Activated CD4-positive, alpha-beta T cell treated with anti-CD3 and anti-CD28 coated beads, Interleukin-2, Interleukin-6, amounts not matched to agents 100 ng/mL and 50 ng/mL, durations not matched to agents 16 hours and 8 hours (primary cell): ENCODE measurements at places on chromosomes 3 and 15.

GRCh38 chr15:47514200-47514652, 203.1 kb upstream of the SEMA6D start:
- DNase-seq = no peak

DNA sequence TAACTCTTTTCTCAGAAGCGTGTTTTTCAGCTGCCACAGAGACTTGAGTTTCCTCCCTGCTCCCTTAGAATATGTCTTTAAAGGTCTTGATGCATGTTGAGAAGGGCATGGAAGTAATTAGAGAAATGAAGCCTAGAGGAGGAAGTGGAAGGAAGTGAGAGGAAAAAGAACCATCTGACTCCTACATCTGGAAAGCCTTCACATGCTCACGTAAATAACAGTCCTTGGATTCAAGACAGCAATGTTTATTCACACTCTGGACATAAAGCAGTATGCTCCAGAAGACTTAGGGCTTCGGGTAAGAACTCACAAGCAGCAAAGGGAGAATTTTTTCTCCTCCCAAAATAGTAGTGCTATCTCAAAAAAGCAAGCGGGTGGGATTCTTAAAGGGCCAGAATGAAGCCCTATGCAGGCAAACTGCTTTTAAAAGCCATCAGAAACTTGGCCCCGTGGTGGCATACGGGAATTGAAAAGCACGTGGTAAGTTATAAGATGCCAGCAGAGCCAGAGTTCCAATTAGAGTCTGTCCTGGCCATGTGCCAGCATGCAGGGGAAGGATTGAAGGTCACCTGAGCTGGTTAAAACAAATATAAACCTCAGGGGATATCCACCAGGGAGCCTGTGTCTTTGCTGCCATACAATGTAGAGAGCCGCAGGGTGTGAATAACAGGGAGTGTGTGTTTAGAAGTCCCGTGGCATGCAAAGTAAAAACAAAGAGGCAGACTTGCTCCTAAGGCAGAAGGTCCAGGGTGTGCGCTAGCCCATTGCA, 380.8 kb upstream of the NDN start:
- no peak for DNase-seq

DNA sequence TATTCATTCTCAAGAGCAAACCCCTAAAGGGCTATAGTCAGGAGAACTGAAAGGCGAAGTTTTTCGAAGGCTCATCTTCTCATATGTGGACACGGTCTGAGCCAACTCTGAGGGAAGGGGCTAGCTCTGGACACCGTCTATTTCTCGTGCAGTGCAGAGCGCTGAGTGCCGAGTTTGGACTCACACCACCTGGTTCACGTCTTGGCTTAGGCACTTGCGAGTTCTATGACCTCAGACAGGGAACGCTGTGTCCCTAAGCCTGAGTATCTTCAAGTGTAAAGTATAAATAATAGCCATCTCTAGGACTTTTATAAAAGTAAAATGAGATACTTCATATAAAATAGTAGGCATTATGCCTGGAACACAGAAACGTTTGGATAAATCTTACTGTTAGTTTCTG, 223.7 kb downstream of the FMN1 start:
- no peak for DNase-seq

GRCh38 chr15:81274931-81275707, 48.8 kb downstream of the STARD5 start:
- peak; percentile 87 for DNase-seq

DNA sequence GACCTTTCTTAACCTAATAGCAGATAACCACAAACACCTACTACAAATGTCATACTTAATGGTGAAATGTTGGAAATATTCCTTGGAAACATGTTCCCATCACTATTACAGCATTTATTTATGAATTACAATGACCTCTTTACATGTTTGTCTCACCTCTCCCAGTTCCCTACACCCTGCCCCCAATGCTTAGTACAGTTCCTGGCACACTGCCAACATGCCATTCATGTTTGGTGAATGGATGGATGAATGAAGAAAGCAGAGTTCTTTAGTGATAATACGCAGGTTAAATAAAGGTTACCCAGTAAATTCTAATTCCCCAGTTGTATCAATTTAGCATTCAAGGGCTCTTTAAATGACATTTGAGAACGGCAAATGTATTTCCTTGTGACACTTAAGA, 259.9 kb upstream of the ATP11B start:
- no peak for DNase-seq

- no peak for DNase-seq
These were observed 102.8 kb downstream of the EEFSEC start for GRCh38 chr3:128256131-128256530.
